Skeletal muscle cell (primary cell): ENCODE measurements at places on chromosomes 5 and 9.

DNA sequence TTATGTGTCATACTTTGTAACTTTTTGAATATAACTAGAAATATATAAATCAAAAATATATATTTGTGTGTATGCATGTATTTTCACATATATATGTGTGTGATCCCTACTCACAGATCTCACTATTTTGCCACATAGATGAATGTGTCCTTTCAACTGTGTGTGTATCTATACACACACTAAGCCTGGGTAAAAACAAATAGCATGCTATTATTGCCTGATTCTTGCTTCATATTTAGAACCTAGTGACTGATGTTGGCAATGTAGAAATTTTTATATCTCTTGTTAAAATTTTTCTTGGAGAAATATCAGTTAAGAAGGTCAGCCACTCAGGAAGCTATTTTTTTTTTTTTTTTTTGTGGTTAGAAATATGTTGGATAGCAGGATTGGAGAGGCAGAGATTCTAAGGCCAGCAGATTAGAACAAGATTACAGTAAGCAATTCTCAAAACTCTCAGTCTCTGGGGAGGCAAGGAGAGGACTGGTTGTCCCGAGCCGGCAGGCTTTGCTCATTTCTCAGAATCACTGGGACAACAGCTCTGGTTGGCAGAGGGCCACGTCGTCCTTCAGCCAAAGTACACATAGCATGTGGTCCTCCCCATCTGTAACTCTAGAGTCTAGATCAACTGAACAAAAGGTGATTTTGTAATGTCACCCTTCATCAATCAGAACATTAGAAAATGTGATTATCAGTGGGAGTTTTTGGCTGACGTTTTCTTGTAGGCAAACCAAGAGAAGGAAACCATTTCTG, 19.7 kb downstream of the C6 start:
- peak; percentile 81 for DNase-seq

DNA sequence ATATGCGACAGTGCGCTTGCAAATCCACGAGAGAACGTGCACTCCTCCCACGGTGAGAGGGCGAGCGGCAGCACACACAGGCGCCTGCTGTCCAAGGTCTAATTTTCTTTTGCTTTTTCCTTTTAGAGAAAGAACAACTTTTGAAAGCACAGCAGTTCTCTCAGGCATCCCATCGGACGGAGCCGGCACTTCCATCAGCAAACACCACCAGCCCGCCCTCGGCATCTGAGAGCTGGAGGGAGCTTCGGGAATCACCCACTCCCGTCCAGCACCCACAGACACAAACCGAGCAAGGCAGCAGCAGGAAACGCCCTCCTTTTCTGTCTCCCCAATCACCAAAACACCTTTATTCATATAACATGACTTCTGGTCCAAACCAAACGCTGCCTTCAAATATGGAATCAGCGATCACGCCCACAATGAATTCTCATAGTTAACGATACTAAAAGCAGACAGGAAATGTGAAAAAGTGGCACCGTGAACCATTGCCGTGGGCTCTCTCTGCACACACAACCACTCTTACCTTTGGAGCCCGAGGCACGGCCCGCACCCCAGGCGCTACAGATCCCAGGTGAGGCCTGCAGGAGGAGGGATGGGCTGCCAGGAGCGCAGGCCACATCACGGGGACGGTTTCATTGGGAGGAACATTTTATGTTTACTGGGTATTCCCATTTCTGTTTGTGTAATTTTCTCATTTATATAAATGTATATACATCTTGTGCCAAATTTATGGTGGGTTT, 14.2 kb downstream of the LPCAT1 start:
- no peak for DNase-seq

- DNase-seq: no peak
These were observed 15.8 kb upstream of the LCP2 start for GRCh38 chr5:170313344-170313743.

DNA sequence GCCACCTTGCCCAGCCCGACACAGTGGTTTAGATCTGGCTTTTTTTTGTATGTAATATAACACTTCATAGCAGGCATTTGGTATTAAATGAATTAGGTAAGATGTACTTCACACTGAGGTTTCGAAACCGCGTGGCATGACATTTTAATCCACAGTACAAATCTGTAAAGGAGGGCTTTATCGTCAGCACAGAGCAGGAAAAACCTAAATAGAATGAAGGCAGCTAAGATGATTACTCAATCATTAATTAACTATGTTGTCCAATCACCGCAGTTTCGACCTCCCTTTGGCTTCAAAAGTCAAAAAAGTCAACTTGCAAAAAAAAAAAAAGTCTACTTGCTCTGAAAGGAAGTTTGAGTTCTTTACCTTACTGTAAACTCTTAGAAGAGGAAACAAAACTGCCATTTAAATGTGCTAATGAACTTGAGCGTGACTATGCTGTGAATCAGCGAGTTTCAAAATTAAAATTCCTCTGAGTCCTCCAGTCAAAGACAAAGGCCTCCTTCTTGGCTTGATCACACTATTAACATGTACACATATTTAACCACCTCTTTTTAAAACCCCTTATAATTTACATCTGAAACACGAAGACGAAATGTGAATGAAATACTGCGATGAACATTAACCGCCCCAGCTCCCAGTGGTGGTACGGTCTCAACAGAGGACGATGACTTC, 698 bp upstream of the SEC24A start:
- DNase-seq: peak; percentile 25

- no peak for DNase-seq
These were observed 1.9 kb upstream of the RGS14 start for GRCh38 chr5:177355868-177356168.
